NCI-H510A treated with DMSO at 0.1 percent for 48 hours (cell line): ENCODE measurements at places on chromosomes 2 and 18.

DNA sequence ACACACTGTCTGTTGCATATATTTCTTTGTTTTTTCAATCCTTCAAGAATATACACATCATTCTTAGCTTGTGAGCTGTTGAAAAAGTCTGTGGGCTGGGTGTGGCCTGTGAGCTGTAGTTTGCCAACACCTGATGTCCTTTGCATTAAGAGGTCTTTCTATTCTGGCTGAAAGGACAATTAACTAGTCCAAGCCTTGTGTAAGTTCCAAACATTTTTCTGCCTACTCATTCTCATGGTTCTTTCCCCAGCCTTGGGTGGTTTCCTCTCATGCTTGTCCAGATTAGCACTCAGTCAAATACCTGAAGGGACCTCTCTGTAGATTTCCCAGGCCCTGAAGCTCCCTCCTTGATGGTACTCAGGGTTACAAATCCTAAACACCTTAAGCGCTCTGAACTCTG lies 57.8 kb upstream of the NABP1 start:
- DNase-seq: no peak

DNA sequence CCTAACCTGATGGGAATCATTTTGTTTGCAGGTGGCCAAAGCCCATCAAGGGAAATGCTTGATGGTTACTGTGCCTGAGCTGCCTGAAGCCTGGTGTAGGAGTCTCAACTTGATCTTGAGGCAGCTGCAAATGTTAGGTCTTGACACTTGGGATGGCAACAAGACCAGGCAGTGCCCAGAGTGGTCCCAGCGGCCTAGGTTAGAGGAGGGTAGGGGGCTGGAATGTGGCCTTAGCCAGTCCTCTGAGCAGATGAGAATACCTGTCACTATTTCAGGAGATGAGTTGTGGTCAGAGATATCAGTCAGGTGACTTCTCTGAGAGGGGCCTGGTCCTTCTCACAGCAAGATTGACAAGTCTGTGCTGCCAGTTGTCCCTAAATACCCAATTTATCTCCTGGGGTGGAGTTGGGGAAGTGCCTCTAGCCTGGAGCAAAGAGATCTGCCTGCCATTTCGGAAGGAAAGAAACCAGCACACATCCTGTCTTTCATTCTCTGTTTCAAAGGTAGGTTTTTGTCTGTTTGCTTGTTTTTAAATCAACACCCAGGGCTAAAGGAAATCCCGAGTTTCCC lies 13.4 kb downstream of the SPTBN1 start:
- DNase-seq: no peak

DNA sequence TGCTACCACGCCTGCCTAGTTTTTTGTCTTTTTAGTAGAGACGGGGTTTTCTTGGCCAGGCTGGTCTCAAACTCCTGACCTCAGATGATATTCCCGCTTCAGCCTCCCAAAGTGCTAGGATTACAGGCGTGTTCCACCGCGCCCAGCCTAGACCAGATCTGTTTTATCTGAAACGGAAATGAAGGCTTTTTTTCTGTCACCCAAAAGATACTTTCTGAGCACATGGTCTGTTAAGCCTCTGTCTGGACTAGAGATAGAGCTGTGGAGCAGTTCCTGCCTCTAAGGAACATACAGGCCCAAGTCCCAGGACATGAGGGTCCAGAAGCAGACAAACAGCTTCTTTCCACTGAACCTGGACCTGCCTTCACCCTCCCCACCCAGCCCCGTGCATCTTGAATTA lies 43.6 kb upstream of the PTMA start:
- DNase-seq: no peak

GRCh38 chr18:7579176-7579917 lies 12.2 kb downstream of the PTPRM start:
- DNase-seq: no peak

DNA sequence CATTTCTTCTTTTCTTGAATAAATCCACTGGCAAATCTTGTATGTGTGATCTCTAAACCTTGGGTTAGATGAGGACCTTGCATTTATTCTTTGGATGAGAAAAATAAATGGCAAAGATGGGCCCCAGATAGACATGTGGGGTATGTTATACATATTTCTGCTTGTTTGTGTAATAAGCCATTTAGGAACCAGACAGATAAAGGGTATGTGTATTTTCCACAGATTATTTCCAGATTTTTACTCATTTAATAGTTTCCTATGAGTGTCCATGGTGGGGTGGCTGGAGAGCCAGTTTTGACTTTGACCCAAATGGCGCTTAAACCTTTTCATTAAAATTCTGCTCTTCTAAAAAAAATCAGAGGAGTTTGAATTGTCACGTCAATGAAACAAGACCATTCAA lies 102.8 kb downstream of the MYCN start:
- no peak for DNase-seq

- no peak for DNase-seq
Observed at GRCh38 chr2:217756375-217757107, 246.3 kb downstream of the TNS1 start.

DNA sequence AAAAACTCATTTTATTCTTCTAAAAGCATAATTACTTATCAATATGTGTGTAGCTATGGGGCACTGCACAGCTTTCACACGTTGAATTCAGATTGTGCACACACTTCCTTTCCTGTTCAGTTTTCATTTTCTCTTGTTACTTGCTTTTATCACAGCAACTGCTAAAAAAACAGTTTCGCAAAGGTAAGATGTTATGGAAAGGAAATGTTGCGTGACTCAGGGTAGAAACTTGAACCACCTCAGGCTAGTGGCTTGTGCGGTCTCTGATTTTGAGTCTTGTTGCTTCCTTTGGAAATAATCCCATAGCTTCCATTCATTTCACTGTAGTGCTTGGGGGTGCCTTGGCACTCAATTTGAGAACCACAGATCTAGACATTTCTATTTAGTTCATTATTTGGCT lies 171.9 kb downstream of the FMNL2 start:
- DNase-seq: no peak

DNA sequence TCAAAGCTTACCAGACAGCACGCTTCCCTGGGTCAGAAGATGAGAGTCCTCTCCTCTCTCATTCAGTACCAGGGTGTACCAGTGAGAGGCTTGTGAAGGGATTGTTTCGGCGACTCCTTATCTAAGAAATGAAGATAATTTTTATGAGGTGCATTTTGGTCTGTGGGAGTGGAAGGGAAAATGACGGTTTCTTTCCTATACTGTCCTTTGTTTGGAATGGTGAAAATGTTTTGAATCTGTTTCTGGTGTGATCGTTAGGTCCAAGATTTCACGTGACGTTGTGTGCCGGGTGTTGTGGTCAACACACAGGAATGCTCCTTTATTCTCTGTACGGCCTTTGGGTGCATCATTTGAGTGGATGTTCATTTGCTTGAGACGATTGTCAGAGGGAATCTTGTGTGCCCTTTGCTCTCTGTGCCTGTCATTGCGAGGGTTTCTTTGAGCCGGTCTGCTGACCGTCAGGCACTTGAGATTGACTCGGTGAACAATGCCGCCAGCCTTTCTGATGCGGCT lies 183.5 kb downstream of the AGAP1 start:
- DNase-seq: no peak

DNA sequence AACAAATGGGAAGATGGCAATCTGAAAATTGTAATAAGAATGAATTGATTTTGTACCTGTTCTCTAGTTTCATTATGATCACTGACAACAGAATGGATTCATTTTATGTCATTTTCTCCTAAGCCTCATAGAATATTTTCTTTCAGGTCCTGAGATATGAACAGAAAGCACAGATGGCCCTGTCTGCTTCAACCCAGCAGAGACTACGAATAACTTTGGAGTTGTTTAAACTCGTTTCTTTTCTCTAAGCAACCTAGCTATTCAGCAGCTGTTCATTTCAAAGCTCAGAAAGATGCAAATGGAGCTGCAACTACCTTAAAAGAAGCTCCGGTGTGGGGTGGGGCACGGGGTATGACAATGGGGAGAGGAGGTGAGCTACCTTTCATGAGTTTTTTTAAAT lies 124.9 kb downstream of the ALK start:
- no peak for DNase-seq

DNA sequence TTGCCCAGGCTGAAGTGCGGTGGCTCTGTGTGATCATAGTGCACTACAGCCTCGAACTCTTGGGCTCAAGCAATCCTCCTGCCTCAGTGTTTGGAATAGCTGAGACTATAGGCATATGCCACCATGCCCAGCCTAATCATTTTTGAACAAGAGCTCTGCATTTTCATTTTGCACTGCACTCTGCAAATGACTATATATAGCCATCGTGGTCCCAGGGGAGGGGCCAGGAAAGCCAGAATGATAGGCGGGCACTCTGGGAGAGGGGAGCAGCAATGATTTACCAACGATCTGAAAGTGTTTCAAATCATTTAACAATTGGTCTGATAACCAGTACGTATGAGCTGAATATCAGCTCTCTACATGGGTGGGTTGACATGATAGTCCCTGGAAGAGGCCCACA lies 22.3 kb upstream of the ST3GAL5 start:
- DNase-seq: no peak

GRCh38 chr2:165196411-165196810 lies 7.4 kb downstream of the SCN3A start:
- no peak for DNase-seq

GRCh38 chr2:241108271-241109209 lies 6.5 kb upstream of the MTERF4 start:
- no peak for DNase-seq

DNA sequence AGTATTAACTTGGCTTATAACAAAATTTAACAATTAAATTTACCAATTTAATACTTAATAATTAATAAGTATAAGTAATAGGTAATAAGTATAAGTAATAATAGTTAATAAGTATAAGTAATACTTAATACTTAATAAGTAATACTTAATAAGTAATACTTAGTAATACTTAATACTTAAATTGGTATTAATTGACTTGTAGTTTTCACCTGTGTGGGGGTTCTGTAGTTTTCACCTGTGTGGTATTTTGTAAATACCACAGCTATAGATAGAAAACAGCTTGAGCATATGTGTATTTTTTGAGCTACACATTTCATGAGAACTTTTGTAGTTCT lies 55.4 kb downstream of the MAPRE2 start:
- no peak for DNase-seq

DNA sequence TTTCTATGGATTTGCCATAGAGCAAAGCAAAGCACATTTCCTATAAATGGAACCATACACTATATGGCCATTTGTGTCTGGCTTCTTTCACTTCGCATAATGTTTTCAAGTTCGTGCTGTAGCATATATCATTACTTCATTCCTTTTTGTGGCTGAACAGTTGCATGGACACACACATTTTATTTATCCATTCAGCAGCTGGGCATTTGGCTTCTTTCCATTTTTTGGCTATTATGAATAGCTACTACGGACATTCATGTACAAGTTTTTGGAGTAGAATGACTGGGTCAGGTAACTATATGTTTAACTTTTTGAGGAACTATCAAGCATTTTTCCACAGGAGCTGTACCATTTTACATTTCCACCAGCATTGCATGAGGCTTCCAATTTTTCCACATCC lies 10.7 kb upstream of the SELENOI start:
- DNase-seq: no peak

- no peak for DNase-seq
Observed at GRCh38 chr2:14960686-14961324, 328.3 kb downstream of the LRATD1 start.

GRCh38 chr2:11096591-11096990 lies 58.7 kb upstream of the SLC66A3 start:
- no peak for DNase-seq

- DNase-seq: peak; percentile 88
Observed at GRCh38 chr2:199309973-199310372, 147.8 kb downstream of the SATB2 start.

- DNase-seq: no peak
Observed at GRCh38 chr2:69315160-69315761, 71.8 kb downstream of the GFPT1 start.

DNA sequence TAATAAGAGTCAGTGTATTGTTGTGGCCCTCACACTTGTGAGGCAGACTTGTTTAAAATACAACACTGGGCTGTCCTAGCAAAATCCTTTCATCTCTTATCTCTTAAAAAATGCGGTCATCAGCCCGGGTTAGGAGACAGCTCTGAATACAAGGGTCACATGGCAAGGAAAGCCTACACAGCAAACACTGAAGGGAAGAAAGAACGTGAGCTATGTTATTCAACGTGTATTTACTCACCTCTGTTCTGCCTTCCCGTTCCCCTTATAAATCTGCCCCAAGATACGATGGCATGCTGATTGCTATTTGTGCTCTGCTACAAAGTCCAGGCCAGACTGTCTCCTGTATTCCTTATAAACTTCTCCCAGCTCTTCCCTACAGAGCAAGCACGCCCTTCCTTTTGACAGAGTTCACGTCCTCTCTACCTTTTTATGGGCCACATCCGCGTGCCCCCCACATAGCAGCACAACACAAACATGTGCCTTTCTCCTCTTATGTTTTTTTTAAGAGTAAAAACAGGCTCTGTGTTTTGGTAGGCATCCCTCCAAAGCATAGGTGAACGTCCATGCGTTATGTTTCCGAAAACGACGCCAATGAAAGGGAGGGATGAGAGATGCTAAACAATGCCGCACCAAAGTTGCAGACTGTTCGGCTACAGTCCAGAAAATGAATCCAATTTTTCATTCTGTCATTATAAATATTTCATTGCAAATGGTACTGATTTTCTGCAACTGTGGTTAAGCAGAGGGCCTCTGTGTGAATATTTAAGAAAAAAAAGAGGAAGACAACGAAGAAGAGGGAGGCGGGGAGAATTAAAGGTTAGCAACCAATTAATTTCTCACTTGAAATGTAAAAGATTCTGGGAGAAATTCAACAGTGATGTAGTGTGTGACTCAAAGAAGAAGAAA lies 274.7 kb downstream of the ZNF521 start:
- DNase-seq: no peak

GRCh38 chr18:70019991-70020390 lies 72.3 kb upstream of the CD226 start:
- DNase-seq: no peak

GRCh38 chr2:96468904-96469303 lies 36.3 kb downstream of the NEURL3 start:
- DNase-seq: no peak

DNA sequence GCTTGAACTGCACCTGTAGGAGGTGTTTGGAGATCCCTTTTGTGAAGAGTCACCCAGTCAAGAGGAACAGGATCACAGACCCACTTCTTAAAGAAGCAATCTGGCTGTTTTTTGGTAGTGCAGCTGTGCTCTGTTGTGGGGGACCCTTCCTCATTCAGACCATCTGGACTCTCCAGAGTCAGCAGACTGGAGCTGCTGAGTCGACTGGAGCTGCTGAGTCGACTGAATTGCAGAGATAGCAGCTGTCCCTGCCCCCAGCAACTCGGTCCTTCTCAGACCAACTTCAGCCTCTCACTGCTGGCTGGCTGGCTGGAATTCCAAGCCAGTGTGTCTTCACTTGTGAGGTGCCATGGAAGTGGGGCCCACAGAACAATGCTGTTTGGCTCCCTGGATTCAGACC lies 56.8 kb downstream of the GTF3C3 start:
- DNase-seq: no peak

GRCh38 chr2:37318401-37318800 lies 6.2 kb downstream of the PRKD3 start:
- no peak for DNase-seq

DNA sequence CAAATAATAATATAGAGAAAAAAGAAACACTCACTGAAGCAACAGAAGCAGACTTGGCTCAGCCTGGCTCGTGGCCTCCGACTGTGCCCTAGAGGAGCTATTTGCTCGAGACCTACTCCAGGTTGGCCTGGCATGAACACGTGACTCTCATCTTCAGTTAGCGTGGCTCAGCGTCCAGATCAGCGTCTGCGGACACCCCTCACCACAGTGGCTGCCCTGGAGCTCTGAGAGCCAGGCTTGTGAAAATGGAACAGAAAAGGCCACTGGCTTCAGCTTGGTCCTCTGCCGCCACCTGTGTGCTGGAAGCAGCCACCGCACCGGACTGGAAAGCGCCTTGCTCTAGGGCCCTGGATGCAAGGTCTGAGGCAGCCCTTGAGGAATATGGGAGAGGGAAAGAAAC lies 1184.0 kb upstream of the GYPC start:
- DNase-seq: no peak
